ENCODE measurements at places on chromosomes 4 and X. TPM values are rescaled to one million over a fixed set of nuclear protein-coding genes. Genes with fewer than 3 reads are reported as not detected.

DNA sequence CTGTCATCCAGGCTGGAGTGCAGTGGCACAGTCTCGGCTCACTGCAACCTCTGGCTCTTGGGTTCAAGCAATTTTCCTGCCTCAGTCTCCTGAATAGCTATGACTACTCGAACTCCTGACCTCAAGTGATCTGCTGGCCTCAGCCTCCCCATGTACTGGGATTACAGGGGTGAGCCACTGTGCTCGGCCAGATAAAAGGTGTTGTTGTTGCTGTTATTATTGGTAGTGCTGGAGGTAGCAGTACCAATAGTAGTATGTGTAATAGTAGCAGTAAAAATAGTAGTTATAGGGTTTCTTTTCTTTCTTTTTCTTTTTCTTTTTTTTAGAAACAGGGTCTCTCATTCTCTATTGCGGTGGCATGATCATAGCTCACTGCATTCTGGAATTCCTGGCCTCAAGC is 592.1 kb downstream of the ARAP2 start:
- H3K27me3 ChIP-seq: no peaks in the 10 kb centered on the region
- DNase-seq: no peak
- H3K4me1 ChIP-seq: no peaks in the 10 kb centered on the region
- H3K4me3 ChIP-seq: no peak overlapping the region
- H3K27ac ChIP-seq: no peak overlapping the region

GRCh38 chr4:102599455-102599854 is 98.3 kb downstream of the NFKB1 start:
- H3K4me1 ChIP-seq: no peaks in the 10 kb centered on the region
- no peak overlapping the region for H3K27ac ChIP-seq
- no peak overlapping the region for H3K4me3 ChIP-seq
- no peaks in the 10 kb centered on the region for H3K27me3 ChIP-seq

GRCh38 chr4:23232987-23233386 is 540.2 kb downstream of the GBA3 start:
- H3K36me3 ChIP-seq: no peaks in the 10 kb centered on the region
- no peak overlapping the region for H3K27ac ChIP-seq
- DNase-seq: no peak
- H3K4me3 ChIP-seq: no peak overlapping the region
- H3K4me1 ChIP-seq: peaks cover 25% of the 10 kb centered on the region

GRCh38 chrX:134661295-134661694 is 3.0 kb upstream of the PLAC1 start:
- no peaks in the 10 kb centered on the region for H3K27me3 ChIP-seq
- no peak overlapping the region for H3K4me3 ChIP-seq
- no peak for DNase-seq

DNA sequence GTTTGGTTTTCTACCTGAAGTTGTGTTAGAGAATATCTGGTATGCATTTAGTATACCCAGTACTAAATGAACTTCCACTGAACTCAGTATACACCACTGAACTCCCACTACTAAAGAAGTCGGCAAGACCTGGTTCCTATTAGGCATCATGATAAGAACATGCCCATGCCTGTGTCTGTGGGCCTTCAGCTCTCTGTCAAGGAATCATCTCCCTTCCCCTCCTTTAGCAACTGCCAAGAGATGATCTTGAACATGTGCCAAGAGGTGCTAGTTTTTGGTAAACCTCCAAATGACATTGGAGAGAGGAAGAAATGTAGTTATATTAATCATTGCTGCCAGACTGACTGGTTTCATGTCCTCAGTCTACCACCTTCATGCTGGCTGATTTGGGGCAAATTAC is 113.2 kb downstream of the ATP10D start:
- H3K4me1 ChIP-seq: no peaks in the 10 kb centered on the region
- H3K27ac ChIP-seq: no peak overlapping the region
- no peak for DNase-seq
- H3K27me3 ChIP-seq: no peaks in the 10 kb centered on the region
- no peaks in the 10 kb centered on the region for H3K36me3 ChIP-seq

GRCh38 chr4:28772066-28772465 is 1911.4 kb downstream of the STIM2 start:
- no peaks in the 10 kb centered on the region for H3K36me3 ChIP-seq
- H3K27me3 ChIP-seq: no peaks in the 10 kb centered on the region
- H3K4me3 ChIP-seq: no peak overlapping the region
- DNase-seq: no peak
- H3K27ac ChIP-seq: no peak overlapping the region

DNA sequence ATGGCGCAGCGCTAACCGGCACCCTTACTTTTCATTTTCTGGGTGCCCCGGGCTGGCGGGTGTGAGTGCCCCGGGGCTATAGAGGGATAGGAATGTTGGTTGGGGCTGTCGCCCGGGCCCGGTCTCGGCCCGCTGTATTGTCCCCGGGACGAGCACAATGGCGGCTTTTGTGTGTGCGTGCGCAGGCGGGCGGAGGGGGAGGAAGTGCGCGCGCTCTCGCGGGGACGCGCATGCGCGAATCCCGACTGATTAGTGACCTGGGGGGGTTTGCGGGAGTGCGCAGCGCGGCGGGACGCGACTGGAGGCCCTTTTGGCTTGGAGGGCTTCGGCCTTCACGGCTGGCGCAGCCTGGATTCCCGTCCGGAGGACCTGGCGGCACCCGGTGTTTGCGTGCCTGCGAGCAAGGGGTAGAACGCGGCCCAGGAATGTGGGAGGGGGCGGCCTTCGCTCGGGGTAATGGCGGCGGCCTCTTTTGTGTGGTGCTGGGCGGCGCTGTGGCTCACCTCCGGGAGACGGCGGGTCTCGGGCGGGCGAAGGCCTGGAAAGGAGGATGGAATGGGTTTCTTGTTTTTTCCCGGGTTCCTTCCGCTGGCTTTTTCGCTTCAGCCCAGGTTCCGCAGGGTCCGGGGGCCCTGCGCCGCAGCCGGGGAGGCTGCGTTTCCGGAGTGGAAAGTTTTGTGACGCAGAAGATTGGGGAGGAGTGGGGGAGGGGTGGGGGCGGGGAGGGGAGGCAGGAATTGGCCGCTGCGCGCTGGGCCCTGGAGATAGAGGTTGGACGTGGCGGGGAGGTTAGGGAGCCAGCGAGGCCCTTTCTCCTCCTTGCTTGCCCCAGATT is 618 bp downstream of the DDX3X start:
- H3K36me3 ChIP-seq: no peaks in the 10 kb centered on the region
- peak; percentile 93 for DNase-seq
- H3K27me3 ChIP-seq: no peaks in the 10 kb centered on the region

GRCh38 chrX:71191248-71191647 is 31.8 kb upstream of the GJB1 start:
- H3K4me1 ChIP-seq: no peaks in the 10 kb centered on the region
- H3K4me3 ChIP-seq: no peak overlapping the region
- H3K27ac ChIP-seq: no peak overlapping the region
- H3K27me3 ChIP-seq: no peaks in the 10 kb centered on the region
- DNase-seq: no peak
- no peaks in the 10 kb centered on the region for H3K36me3 ChIP-seq

DNA sequence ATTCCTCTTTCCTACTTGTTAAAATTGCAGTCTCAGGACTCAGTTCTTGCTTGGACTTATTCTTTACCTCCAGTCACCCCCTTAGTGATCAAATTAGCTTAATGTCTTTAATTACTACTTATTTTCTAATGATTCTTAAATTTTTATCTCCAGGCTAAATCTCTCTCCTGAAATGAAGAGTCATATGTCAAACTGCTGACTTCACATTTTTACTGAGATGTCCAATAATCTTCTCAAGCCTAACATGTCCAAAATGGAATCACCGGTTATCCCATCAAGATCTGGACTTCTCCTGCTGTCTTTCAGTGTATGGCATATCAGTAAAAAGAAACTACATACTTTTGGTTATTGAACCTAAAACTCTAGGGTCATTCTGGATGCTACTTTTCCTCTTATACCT is 332.3 kb upstream of the HTR2C start:
- DNase-seq: no peak
- no peak overlapping the region for H3K4me3 ChIP-seq
- no peak overlapping the region for H3K27ac ChIP-seq
- no peaks in the 10 kb centered on the region for H3K36me3 ChIP-seq
- no peaks in the 10 kb centered on the region for H3K27me3 ChIP-seq

DNA sequence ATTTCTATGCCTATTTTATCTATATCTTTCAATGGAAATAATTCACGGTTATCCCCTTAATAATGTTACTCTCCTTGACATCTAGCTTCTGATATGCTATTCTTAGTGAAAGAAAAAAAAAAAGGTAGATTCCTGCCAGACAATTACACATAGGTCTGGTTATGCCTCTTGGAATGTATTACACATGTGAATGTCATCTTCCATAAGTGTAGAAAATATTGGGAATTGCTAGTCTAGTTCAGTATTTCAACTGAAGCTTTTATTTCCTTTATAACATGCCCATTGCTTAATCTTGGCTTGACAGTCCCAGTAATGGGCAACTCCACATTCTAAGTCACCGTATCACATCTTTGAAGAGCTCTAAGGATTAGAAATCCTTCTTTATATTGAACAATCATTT is 25.4 kb upstream of the PPP1R2C start:
- no peak overlapping the region for H3K27ac ChIP-seq
- no peaks in the 10 kb centered on the region for H3K4me1 ChIP-seq
- no peaks in the 10 kb centered on the region for H3K27me3 ChIP-seq
- no peak for DNase-seq
- no peaks in the 10 kb centered on the region for H3K36me3 ChIP-seq
- H3K4me3 ChIP-seq: no peak overlapping the region

TMEM156 gene
- total RNA-seq: not detected

IL1RAPL2 gene
- not detected for total RNA-seq

MAGEA2 gene
- not detected for total RNA-seq

MAGEA1 gene
- total RNA-seq: not detected

All from psoas muscle (tissue), 8 donors.